ENCODE measurements at places on chromosomes 2 and 18.

DNA sequence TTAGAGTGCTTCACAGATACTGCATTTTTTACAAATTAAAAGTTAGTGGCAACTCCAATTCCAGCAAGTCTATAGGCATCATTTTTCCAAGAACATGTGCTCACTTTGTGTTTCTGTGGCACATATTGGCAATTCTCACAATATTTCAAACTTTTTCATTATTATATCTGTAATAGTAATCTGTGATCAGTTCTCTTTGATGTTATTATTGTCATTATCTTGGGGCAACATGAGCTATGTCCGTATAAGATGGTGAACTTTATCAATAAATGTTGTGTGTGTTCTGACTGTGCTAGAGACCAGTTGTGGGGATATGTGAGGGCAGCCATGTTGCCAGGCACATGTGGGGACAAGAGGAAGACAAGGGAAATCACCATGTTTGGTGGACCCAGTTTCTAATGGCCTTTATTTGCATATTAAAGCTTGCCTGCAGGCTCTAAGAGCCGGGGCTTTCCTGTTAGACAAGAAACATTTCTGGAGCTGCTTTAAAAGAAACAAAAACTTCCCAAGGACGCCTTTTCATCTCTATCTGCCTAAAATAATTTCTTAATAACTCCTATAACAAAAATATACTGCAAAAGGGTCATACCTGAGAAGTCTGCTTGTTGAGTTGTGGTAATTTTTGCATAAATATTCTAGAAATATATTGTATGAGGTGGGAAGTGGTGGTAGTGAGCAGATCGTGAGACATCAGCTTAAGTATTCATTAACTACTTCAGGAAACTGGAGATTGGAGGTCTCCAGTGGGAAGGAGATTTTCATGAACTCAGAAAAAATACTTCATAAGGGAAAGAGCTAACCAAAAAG is 37.2 kb downstream of the KYNU start:
- no peak for DNase-seq

DNA sequence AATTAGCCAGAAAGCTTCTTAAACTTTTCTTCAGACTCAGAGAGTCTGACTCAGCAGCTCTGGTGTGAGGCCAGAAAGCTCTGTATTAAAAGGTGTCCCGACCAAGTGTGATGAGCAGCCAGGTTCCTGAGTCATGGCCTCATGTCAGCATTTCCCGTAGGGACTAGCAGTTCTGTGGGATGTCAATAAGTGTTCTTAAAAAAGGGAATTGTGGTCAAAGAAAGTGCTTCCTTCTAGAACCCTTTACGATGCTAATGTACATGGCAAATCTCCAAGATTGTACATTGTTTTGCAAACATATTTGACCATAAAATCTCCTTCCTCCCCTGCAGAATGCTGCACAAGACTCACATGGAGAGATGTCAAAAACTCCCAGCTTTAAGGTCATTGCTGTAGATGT is 80.1 kb downstream of the PLA2R1 start:
- no peak for DNase-seq

DNA sequence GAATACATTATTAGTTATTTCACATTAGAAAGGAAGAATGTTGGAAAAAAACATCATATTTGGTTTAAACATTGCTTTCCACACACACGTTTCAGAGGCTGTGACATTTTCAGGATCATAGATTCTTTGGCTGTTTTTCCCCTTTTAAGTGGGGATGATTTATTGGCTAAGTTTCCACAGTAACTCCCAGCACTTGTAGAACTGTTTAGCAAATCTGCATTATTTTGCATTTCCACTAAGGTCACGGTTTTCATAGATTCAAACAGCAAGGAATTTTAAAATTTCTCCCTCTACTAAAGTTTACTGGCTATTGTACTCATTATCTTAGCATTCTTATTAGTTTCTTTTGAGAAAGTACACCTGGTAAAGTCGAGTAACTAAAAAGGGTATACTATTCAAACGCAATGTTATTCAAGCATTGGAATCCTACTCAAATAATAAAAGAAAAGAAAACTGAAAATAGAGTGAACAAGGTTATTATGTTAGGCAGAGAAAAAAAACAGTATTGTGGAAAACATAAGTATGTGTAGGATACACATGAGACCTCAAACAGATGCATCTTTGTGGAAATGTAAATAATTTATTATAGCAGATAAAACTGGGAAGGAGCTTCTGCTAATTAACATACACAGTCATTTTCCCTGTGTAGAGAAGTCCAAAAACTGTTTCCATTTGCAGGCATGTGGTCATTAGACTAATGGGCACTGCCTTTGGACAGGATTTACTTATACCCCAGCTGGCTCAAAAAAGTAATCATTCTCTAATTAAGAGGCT is 633.8 kb downstream of the NRXN1 start:
- DNase-seq, result no peak

DNA sequence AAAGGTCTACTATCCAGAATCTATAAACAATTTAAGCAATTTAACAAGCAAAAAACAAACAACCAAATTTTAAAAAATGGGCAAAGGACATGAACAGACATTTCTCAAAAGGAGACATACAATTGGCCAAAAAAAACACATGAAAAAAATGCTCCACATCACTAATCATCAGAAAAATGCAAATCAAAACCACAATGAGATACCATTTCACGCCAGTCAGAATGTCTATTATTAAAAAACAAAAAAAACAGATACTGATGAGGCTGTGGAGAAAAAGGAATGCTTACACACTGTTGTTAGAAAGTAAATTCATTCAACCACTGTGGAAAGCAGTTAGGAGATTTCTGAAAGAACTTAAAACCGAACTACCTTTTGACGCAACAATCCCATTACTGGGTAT is 66.4 kb upstream of the SESTD1 start:
- no peak for DNase-seq

DNA sequence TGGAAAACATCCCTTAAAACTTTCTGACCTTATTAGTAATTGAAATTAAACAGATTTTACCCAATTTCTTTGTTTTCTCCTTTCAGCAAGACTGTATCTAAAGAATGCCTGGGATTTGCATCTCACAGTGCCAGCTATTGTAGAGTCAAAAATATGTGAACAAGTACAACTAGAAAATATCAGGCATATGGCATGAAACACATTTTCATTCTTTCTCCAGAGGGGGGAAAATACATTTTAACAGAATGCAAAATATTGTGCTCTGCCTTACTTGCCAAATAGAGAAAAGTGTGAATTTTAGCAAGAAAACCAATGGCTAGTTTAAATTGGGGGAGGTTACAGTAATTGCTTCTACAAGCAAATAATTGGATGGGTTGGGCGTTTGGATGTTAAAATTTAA is 366.6 kb upstream of the FIGN start:
- DNase-seq, result no peak

DNA sequence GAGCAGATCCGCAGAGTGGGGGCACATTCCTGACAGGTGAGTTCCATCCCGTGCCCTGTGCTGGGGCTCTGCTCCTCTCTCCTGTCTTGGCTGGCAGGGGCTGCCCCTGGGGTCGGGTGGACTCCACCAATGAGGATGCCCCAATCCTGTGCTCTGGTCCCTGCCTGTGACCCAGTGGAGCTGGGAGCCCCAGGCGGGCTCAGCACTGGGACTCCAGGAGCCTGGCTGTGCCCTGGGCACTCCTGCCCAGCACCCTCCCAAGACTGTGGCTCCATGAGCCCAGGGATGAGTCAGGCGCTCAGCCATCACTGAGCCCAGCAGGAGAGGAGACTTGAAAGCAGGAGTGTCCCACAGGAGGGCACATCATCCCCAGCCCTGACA is 53.9 kb downstream of the MBP start:
- DNase-seq, result no peak

DNA sequence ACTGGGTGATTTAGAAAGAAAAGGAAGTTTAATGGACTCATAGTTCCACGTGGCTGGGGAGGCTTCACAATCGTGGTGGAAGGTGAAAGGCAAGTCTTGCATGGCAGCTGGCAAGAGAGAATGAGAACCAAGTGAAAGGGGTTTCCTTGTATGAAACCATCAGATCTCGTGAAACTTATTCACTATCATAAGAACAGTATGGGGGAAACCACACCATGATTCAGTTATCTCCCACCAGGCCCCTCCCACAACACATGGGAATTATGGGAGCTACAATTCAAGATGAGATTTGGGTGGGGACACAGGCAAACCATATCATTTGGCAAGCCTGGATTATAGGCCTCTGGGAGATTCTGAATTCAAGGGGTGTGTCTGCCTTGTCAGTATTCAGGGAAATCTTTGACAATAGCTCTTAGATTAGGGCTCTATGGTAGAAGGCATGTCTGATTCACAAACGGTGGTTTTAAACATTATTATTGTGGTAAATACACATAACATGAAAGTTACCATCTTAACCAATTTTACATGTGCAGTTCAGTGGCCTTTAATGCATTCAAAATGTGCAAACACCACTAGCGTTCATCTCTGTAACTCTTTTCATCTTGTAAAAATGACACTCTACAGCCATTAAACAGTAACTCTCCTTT is 15.3 kb upstream of the PLB1 start:
- DNase-seq, result no peak

- no peak for DNase-seq
These were observed 18.6 kb downstream of the THNSL2 start for GRCh38 chr2:88188748-88189147.

GRCh38 chr2:177900082-177900481 is 172.5 kb downstream of the PDE11A start:
- no peak for DNase-seq

GRCh38 chr18:43524260-43524659 is 247.0 kb upstream of the SYT4 start:
- no peak for DNase-seq
